ENCODE measurements at places on chromosomes 2 and 18.

DNA sequence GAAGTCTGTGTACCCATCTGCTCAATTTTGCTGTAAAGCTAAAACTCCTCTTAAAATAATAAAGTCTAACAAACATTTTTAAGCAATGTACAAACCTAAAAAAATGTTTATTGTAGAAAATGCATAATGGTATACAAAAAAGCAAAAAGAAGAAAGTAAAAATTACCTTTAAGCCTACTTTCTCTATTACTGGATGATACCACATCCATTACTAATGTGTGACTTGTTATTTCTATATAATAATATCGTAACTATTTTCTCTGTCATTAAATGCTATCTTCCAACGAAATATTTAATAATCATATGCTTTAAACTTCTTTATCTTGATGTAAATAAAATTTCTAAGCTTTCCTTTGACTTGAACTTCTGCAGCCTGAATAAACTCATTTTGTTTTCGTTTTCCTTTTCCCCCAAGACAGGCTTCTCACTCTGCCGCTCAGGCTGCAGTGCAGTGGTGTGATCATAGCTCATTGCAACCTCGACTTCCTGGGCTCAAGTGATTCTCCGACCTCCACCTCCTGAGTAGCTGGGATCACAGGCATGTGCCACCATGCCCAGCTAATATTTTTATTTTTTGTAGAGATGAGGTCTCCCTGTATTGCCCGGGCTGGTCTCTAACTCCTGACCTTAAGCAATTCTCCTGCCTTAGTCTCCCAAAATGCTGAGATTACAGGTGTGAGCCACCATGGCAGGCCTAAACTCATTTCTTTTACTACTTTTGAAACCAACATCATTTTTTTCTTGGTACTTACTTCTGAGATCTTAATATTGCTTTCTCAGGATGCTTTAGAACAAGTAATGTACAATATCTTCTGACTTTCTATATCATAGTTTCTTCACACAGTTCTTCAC is 18.1 kb upstream of the DNAH7 start:
- no peak for DNase-seq

DNA sequence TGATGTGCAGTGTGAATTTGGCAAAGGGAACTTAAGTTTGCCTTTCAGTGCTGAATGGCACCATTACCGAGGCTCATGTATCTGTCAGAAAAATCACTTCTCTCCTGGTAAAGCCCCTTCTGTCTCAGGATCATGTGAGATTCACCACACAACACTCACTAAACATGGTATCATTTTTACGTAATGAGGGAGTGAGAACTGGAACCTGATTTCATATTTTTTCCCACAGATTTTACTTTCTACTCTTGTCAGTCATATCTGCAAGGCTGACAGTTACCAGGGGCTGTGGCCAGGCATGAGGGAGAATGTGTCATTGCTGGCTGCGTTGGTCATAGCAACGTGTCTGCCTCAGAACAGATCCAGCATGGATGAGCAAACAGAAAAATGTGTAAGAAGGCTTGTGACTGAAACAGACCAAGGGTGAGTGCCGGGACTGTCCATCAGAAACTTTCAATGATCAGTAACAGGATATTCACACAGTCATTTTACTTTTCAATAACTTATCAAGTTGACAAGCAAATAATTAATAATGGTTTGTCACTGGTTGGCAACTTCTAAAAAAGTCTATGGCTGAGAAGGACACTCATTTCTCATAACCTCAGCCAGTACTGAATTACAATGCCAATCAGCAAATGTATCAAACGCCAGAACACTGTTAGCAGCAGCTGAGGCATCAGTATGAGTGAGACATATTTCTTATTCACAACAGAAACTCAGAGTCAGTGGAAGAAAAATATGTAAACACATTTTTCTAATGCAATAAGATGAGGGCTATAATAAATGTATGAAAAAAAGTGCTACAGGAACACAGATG is 100.5 kb downstream of the CDC42EP3 start:
- DNase-seq = no peak

- DNase-seq = no peak
Observed at GRCh38 chr2:64770137-64770780, 116.5 kb upstream of the SERTAD2 start.

- DNase-seq = no peak
Observed at GRCh38 chr2:234978466-234979203, 26.8 kb downstream of the SH3BP4 start.

DNA sequence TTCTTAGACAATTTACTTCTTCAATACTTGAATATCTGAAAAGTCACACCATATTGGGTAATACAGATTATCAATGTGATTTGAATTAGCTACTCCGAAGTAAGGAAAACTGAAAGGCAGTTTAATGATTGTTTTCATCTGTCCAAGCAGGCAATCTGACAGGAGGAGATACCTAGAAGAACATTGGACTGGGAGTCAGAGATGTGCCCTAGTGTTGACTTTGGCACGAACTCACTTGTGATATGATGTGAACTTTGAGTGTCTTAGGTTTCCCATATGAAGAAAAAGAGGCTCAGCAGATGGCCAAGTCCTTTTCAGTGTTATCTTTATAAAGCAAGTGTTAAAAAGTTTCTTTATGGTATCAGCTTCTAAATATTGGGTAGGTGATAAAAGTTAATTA is 287.1 kb downstream of the MTX2 start:
- no peak for DNase-seq

DNA sequence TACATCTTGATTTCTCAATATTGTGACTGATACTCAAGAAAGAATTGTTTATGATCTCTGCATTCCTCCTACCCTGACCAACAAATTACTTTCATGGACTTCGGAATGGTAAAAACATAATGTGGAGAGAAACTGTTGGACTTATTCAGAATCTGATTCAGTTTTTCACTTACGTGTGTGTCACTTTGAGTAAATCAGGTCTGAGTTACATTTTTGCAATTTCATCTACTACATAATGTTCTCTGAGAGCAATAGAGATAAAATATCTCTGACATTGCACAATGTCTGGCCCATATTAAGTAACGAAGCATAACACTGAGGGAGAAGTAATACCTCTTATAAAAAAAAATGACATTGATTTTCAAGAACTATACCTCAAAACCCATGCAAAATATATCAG is 1337.9 kb upstream of the CHAC2 start:
- no peak for DNase-seq

- DNase-seq = no peak
Observed at GRCh38 chr18:77039196-77040130, 93.1 kb downstream of the MBP start.

- no peak for DNase-seq
Observed at GRCh38 chr2:45104429-45104828, 95.2 kb upstream of the SIX2 start.

DNA sequence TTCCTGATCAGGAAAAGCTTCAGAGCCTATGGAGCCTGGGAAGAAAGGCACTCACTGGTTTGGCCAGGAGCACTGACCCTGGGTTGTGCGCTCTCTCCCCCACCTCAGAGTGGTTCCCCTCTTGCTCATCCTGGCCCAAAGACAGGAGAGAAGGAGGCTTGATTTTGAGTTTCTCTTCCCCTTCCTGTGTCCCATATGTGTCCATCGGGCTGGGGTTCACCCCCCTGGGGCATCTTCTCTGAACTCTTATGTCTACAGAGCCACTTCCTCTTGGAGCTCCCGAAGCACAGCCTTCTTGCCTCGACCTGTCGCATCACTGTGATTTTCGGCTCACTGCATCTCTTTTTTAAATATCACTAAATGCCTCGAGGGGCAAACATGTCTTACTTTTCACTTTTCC is 692.3 kb downstream of the RNF144A start:
- no peak for DNase-seq

DNA sequence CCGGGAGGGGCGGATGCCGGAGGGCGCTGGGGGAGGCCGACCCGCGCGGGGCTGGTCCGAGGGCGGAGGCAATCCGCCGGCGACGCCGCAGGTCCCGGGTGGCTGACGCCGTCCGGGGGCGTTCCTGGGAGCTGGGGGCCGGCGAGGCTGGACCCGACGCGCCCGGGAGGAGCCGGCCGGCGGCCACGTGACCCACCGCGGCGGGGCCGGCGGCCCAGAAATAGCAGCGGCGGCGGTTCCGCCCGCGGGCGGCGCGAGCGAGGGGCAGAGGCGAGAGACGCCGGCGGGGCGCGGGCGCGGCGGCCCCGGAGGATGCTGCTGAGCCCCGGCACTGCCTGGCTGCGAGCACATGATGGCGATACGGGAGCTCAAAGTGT is at the start of gene RAB31:
Gene RAB31 (plus strand): TSS at position 245 of the 377 bp plus-strand sequence. CDS start 105 bp downstream, at position 350.
- no peak for DNase-seq

DNA sequence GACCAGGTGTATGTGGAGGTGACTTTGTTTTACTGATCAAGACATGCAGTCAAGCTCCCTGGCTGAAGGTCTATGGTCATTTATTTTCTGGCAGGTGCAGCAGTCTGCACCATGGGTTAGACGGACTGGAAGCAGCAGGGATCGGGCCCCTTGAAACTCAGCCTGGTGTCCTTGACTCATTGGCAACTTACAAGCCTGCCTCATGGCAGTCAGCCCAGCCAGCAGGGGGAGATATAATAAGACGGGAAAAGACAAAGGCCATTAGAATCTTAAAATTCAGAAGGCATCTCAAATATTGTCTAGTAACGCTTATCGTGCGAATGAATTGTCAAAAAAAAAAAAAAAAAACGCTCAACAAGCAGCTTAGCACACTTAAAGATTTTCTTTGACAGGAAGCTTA is 308.2 kb downstream of the EN1 start:
- DNase-seq = no peak

- DNase-seq = no peak
Observed at GRCh38 chr18:74234326-74235171, 57.2 kb downstream of the CYB5A start.

DNA sequence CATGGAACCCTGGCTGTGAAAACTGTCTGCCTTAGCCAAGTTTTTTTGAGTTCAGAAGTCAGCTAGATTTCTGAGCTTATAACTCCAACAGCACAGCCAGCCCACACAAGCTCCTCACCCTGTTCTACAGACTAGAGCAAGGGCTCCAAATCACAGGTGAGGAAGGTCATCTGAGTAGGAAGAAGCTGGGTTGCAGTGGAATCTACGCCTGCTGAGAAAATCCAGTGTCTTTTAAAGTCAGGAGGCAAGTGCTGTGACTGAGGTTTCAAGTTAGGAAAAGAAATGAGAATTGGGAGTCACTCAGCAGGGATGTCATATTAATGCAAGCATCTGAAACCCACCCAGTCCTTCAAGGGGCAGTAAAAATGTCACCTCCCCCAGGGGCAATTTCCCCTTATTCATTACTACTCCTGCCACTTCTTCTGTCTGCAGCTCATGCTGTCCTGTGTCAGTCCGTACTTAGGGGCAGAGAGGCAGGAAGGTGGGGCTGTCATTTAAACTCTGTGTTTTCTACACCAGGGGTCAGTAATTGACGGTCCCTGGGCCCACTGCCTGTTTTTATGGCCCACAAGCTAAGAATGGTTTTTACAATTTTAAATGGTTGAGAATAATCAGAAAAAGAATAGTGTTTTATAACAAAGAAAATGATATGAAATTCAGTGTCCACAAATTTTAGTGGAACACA is 551.1 kb downstream of the BCL11A start:
- no peak for DNase-seq

- DNase-seq = no peak
Observed at GRCh38 chr2:102527086-102527485, 54.1 kb downstream of the SLC9A4 start.

- no peak for DNase-seq
Observed at GRCh38 chr2:3265471-3265870, 112.1 kb downstream of the EIPR1 start.

DNA sequence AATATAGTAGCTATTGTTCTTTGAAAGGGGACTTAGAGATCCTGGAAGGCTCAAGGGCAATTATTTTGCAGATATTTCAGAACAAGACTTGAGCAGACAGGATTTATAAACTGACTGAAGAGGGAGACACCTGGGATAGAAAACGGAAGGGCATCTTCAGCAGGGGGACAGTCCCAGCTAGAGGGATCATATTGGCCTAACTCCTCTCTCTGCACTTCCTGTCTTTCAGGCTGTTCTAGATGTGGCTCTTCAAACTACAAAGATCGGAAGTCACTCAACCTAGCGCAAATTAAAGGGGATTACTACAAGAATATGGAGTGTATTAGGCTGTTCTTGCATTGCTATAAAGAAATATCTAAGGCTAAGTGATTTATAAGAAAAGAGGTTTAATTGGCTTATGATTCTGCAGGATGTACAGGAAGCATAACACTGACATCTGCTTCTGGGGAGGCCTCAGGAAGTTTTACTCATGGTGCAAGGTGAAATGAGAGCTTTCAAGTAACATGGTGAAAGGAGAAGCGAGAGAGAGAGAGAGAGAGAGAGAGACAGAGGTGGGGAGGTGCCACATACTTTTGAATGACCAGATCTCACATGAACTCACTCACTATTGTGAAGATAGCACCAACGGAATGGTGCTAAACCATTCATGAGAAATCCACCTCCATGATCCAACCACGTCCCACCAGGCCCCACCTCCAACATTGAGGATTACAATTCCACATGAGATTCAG is 5.3 kb upstream of the CTIF start:
- DNase-seq = no peak

GRCh38 chr2:239013678-239013976 is 165.7 kb downstream of the TWIST2 start:
- DNase-seq = no peak

GRCh38 chr2:60104514-60105505 is 448.6 kb downstream of the BCL11A start:
- DNase-seq = no peak

- no peak for DNase-seq
Observed at GRCh38 chr18:5728531-5728930, 166.8 kb downstream of the TMEM200C start.

GRCh38 chr2:22626621-22627020 is 758.4 kb upstream of the KLHL29 start:
- no peak for DNase-seq

DNA sequence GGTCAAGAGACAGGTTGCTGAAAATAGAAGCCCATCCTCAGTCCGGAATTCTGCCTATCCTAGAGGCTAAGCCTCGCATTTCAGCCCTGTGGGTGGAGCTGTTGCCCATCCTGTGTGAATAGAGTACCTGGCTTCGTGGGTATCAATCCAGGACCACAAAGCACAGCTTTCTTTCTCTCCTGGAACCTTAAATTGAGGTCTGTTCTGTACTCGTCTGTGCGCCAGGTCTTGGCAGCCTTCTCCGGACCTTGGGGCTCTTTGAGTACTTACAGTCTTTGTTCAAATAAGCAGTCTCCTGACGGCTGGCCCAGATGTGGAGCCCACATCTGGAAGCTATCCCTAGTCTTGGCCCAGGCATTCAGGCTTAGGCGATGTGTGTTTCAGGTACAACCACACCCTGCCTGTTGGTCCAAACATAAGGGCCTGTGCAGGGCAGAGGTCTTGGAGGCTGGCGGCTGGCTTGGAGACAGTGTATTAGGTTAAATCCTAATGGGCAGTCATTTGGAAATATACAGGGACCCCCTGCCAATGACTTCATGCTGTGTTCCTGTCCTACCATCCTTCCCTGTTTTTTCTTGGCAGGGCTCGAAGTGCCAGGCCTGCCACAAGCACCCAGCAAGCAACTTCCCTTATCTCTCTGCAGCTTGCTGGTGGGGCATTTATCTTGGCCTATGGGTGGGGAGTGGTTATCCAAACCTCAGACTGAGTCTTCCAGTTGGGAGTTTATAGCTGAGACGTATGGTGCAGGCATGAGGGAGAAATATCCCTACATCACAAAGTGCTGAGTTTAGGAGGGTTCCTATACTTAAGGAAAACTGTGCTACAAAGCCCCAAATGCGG is 294.1 kb downstream of the BCL2 start:
- DNase-seq = peak; percentile 22
